ENCODE measurements at places on chromosomes 16 and 17.

GRCh38 chr17:55518510-55518909 lies 7.3 kb upstream of the SMIM36 start:
- no peak for DNase-seq

GRCh38 chr16:27867122-27868110 lies 196.1 kb downstream of the GSG1L start:
- DNase-seq = no peak

DNA sequence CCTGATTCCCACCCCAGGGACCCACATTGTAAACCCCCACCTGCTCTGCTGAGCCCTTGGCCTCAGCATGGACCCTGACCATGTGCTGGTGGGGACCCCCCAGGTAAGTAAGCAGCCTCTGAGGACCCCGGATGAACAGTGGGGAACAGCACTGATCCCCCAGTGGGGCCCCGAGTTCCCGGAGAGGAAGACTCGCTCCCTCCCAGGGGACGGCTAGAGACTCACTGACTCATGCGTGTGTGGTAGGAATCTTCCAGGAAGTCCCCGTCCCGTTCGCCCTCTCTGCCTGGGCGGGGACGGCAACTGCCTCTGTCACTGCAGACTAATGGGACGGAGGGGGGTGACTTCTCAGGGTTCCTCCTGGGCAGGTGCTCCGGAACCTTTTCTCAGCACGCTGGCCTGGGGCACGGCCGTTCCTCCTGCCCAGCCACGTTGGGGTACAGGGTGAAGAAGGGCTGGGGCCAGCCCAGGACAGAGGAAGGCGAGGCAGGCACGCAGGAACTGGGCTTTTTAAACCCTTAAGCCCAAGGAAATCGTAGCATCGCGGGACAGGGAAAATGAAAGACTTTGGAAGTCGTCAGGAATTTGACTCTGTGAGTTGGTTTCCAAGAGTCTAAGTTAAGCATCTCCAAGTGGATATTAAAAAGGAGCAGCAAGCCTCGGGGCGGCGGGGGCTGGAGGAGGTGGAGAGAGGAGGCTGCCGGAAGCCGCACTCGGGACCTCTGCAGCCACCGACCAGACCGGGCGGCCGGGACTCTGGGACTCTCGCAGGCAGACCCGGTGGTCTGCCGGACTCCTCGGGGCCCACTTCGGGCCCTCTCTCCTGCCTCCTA lies 178.7 kb downstream of the SEC14L1 start:
- peak; percentile 40 for DNase-seq

DNA sequence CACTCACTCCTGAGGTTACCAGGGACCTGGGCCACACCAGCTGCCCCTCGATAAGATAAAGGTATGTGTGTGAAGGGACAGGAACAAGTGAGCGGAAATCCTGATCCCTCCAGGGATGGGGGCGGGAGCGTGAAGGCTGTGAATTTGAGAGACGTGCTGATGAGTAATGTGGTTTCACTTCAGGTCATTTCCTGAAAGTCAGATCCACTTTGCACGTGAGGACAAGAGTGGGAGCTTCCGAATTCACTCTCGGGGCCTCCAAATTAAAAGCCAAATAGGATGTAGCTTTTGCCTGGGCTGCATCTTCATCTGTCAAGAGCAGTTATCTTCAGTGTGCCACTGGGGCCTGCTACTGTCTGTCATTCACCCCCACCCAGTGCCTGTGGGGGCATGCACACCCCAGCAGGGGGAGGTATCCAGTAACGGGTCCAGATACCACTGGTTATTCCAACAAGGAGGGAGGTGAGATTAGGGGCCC lies 87.4 kb upstream of the LHX1 start:
- no peak for DNase-seq

DNA sequence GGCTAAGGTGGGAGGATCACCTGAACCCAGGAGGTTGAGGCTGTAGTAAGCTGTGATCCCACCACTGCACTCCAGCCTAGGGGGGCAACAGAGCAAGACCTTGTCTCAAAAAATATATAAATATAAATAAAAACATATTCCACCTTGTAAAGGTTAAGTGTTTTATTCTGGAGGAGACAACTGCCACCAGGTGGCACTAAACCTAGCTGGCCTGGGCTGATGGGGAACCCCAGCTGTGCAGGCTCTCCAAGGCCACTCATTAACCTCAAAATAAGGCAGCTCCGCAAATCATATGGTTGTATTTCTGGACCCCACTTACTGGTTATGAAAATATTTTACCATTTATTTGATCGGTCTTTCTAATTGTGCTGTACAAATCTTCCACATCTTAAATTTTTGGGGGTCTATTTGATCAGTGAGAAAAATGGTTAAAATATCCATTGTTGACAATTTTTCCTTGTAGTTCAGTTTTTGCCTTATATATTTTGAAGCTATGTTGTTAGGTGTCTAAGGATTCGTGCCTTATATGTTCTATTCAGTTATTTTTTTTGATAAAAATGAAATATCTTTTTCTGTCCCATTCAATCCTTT lies 8.5 kb upstream of the ICAM2 start:
- peak; percentile 69 for DNase-seq

- no peak for DNase-seq
Measured at GRCh38 chr16:67560827-67561342, 1.4 kb upstream of the CTCF start.

GRCh38 chr17:49402706-49403105 lies 12.0 kb downstream of the PHB1 start:
- DNase-seq = no peak

GRCh38 chr17:43645765-43646481 lies 15.8 kb downstream of the MEOX1 start:
- DNase-seq = no peak

GRCh38 chr17:81221842-81222619 lies 734 bp downstream of the CEP131 start:
- no peak for DNase-seq

GRCh38 chr16:58963479-58963878 lies 229.4 kb upstream of the GOT2 start:
- DNase-seq = no peak

DNA sequence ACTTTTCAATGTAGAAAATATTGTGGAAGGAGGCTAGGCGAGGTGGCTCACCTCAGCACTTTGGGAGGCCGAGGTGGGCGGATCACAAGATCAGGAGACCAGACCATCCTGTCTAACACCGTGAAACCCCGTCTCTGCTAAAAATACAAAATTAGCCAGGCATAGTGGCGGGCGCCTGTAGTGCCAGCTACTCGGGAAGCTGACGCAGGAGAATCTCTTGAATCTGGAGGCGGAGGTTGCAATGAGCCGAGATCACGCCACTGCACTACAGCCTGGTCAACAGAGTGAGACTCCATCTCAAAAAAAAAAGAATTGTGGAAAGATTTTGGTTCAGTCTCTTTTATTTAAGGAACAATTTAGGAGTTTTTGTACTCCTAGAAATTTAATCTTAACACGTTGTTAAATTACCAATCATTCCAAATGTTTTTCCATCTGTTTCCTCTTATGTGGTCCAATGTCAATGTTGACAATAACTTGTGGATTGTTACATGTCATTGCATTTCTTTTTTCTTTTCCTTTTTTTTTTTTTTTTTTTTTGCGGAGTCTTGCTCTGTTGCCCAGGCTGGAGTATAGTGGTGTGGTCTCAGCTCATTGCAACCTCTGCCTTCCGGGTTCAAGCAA lies 124.6 kb upstream of the HAS3 start:
- no peak for DNase-seq

- DNase-seq = no peak
Measured at GRCh38 chr16:59597269-59597668, 863.2 kb upstream of the GOT2 start.

DNA sequence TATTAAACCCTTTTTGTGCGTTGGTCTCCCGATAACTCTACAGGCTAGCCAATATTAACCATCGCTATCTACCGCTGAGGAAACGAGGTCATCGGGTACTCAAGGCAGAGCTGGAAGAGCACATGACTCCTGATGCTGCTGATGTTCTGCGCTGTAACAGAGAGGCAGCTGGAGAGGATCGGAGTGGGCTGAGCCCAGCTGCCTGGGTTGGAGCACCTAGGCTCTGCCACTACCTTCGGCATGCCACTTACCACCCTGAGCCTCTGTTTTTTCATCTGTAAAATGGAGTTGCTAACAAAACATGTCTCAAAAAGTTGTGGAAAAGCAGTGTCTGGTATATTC lies 432 bp upstream of the SLC46A1 start:
- no peak for DNase-seq

DNA sequence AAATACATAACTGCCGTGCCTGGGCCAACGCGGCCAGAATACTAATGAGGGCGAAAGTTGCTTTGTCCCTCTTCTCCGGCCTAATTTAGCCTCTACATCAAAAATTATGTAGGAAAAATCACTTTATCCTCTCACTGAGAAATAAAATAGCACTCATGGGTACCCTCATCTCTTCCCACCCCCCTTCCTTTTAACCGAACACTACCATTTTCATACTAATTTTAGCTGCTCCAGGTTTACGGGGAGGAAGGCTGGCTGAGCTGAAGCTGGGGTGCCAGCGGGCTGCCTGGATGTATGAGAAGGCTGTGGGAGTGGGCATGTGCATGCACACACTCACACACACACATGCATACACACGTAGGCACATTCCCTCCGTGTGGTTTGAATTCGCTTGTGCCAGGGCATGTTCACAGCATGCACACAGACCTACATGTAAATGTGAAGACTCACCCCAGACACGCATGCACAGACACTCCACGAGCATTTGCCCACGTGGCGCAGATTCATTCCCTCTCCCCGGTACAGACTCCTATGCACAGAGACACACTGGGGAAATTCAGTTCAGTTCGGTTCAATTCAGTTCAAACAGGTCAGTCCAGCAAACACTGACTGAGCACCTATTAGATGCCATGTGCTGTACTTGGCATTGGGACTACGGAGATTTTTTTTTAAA lies 145.1 kb downstream of the MRM1 start:
- DNase-seq = no peak

DNA sequence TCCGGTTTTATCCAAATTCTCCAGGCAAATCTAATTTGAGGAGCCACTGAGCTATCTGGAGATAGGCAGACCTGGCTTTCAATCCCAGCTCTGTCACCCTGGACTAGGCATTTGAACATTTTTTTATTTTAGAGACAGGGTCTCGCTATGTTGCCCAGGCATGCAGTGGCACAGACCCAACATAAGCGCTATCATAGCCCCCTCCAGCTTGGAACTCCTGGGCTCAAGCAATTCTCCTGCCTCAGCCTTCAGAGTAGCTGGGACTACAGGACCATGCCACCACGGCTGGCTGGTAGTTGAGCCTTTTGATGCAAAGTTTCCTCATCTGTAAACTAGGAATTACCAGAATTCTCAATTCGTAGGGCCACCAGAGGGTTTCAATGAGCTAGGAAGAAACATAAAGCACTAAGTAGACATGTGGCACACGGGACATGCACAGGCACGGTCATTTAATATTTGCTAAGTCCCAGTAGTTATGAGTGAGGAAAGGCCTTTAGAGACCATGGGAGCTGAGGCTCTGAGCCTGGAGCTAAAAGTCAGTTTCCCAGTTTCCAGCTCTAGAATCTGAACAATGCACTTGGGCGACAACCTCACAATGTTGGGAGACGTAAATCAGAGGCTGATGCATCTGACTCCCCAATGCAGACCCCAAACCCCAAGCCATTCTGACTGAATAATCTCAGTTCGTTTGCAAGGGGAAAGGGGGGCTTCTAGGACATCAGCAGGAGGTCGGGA lies 1.1 kb downstream of the ELOB start:
- no peak for DNase-seq

DNA sequence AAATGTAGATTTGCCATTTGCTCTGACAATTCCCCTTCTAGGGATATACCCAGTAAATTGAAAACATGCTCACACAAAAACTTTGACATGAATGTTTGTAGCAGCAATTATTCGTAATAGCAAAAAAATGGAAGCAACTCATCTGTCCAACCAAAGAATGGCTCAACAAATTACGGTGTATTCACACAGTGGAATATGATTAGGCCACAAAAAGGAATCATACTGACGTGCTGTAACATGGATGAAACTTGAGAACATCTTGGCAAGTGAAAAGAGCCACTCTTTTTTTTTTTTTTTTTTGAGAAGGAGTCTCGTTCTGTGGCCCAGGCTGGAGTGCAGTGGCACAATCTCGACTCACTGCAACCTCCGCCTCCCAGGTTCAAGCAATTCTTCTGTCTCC lies 24.1 kb upstream of the SPNS3 start:
- no peak for DNase-seq

DNA sequence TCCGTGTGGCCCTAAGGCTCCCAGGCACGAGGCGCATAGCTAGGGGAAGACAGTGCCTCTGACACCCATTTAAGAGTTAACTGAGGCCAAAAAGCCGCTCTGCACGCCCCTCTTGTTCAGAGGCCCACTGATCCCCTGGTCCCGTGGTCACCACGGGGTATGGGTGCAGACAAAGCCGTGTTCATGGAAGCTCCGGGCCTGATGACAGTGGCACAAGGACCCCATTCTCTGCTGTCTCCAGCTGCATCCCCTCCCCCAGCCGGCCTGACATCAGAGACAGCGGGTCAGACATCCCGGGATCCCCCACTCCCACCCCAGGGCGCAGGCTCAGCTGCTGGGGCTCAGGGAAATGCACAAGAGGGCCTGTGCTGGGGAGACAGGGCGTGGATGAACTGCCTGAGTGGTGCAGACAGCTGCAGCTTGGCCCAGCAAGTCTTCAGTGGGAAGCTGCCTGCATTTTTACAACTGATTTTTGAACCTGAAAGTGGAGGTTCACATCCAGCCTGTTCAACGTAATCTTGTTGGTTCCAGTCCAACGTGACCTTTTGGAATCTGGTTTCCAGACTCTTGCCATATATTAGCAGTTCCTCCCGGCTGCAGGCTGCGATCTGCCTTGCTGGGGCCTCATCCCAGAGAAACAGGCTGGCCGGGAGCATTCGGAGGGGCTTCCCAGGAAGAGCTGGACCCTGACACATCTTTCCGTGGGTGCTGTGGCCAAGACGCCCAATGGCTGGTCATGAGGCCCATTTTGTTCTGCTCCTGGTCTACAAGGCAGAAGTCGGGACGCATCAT lies 9.7 kb upstream of the BAHCC1 start:
- no peak for DNase-seq

GRCh38 chr17:75317671-75318070 lies 28.4 kb upstream of the SLC25A19 start:
- no peak for DNase-seq

GRCh38 chr17:41680426-41681040 lies 8.2 kb upstream of the EIF1 start:
- no peak for DNase-seq

- DNase-seq = no peak
Measured at GRCh38 chr17:15470536-15470935, 3.1 kb upstream of the CDRT4 start.

DNA sequence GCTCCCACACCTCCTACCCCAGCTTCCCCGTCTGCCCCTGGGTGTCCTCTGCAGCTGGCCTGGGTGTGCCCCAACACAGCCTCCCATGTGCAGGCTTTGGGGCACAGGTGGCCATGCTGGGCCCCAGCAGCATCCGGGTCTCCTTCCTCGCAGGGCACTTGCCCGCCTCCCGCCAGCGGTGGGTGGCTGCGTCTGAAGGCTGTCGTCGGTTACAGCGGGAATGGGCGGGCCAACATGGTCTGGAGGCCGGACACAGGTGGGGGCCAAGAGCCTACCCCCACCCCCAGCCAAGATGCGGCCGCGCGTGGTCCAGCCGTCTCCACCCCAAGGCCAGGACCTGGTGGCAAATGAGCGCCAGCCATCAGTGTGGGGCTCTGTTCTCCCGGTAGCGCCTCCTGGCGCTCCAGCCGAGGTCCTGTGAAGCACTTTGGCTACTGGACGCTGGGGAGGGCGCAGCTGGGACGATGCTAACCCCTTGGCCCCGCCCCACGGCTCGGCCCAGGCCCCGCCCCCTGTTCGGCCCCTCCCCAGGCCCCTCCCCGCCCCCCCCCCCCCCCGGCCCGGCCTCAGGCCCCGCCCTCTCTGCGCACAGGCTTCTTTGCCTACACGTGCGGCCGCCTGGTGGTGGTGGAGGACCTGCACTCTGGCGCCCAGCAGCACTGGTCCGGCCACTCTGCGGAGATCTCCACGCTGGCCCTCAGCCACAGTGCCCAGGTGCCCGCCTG lies 7.3 kb upstream of the RHOT2 start:
- peak; percentile 54 for DNase-seq

Measured in activated T-cell treated with anti-CD3 and anti-CD28 coated beads, Interleukin-2, amount 50 U/mL, for 4 hours (primary cell).